ENCODE measurements at places on chromosomes 16 and 17.

DNA sequence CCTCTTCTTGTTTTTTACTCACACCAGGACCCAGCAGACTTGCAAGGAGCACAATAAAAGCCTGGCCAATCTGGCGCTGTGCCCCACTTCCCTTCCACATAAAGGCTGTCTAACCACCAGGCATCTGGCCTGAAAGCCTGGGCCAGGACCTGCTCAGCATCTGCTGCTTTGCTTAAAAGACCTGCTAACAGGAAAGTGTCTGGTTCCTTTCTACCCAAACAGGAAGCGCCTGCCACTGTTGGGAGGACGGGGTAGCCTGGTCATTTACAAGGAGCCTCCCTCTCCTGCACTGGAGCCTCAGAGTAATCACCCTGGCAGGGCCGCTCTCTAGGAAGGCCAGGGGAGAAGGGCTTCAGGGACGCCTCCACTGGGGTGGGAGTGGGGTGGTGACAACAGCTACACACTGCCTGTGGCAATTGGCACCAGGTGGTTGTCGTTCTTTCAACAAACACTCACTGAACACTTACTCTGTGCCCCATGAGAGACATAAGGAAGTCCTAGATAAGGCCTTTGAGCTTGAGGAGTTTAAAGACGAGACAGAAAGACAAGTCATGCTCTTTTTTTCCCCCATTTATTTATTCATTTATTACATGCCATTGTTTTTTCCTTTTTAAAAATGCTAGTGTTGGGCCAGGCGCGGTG lies 6.3 kb upstream of the MMP28 start:
- DNase-seq, result peak; percentile 98

DNA sequence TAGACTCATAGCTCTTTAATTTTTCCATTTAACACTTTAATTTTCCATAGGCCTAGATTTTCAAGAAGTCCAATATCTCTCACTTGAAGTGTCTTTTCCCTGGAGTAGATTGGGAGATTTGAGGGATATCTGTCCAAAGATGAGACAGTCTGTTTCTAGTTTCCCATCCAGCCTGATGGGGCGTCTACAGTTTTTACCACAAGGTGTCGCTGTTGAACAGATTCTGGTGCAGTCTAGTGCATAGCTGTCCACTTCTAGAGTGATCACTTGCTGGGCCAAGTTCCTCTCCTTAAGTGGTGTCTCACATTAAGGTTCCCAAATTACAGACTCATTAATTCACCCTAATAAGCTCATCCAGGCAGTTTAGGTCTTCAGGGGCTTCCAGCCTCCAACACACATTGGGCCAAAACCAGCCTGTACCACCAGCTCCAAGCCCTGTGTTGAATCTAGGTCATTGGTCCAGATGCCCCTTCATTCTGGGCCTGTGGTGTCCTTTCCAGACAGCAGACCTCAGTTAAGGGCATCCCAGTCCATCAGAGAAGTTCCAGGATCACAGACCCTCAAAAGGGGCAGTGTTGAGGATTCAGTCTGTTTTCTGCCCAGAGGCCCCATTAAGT lies 9.4 kb downstream of the SNX20 start:
- DNase-seq, result no peak

DNA sequence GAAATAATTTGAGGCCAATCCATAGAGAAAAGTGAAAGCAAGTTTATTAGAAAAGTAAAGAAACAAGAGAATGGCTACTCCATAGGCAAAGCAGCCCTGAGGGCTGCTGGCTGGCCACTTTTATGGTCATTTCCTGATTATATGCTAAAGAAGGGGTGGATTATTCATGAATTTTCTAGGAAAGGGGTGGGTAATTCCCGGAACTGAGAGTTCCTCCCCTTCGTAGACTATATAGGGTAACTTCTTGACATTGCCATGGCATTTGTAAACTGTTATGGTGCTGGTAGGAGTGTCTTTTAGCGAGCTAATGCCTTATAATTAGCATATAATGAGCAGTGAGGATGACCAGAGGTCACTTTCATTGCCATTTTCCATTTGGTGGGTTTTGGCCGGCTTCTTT lies 4.4 kb downstream of the DHRS7B start:
- DNase-seq, result no peak

DNA sequence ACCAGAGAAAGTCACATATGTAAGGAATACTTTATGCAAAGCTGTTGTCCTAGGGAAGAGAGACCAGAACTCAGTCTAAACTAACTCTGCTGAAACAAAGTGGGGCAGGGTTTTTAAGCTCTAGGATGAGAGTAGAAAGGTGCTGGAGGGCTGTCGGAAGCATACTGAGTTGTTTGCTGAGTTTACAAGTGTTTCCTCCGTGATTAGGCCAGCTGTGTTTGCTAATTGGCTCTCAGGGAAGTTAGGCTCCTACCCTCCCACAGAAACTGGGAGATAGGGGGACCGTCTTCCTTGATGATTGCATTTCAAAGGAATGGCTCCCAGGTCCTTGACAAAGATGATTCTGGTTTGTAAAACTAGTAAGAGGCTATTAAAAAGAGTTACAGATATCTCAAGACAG lies 24.4 kb upstream of the CRYM start:
- DNase-seq, result no peak

GRCh38 chr16:10806698-10807097 lies 11.9 kb downstream of the TVP23A start:
- DNase-seq, result no peak

- DNase-seq, result peak; percentile 91
Measured at GRCh38 chr16:69017036-69017783, 88.2 kb upstream of the HAS3 start.

- no peak for DNase-seq
Measured at GRCh38 chr17:39246274-39246673, 20.5 kb upstream of the STAC2 start.

DNA sequence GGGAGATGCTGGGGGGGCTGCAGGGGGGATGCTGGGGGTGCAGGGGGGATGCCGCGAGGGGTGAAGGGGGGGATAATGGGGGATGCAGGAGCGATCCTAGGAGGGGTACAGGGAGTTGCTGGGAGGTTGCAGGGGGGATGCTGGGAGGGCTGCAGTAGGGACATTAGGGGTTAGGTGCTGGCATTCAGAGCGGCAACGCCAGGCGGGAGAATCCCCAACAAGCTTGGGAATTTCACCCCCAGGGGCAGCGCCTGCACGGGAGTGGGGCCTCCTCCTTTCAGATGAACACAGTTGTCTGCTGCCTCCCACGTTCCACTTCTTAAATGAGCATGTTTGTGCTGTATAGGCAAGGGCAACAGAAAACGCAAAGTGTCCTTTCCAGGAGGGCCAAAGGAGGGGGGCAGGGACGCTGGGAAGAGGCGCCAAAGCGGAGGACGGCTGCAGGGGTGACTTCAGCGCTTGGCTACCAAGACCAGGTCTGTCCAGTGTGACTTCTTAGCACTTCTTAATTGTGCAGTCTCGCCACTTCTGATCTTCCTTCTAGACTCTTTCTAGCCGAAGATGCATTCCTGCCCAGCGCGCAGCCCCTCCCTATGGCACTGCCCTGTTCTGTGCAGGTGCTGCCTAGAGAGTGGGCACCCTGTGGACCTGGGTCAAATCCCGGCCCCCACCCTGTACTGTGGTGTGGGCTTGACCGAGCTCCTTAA lies 2.0 kb upstream of the SLC6A4 start:
- no peak for DNase-seq

- DNase-seq, result no peak
Measured at GRCh38 chr17:48478224-48479013, 48.4 kb upstream of the SKAP1 start.

DNA sequence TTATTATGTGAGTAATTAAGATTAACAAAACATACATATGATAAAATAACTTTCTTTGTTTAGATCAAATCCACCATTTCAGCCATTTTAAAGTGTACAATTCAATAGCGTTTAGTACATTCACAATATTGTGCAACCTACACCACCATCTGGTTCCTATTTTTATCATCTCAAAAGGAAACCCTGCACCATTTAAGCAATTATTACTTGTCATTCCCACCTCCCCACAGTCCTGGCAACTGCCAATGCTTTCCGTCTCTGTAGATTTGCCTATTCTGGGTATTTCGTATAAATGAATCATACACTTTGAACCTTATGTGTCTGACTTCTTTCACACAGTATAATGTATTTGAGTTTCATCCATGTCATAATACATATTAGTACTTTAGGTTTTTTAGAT lies 162.5 kb upstream of the CNTNAP4 start:
- DNase-seq, result no peak

GRCh38 chr17:59172436-59173004 lies 17.0 kb downstream of the PRR11 start:
- DNase-seq, result no peak

GRCh38 chr16:23254338-23254737 lies 47.8 kb upstream of the SCNN1B start:
- no peak for DNase-seq

DNA sequence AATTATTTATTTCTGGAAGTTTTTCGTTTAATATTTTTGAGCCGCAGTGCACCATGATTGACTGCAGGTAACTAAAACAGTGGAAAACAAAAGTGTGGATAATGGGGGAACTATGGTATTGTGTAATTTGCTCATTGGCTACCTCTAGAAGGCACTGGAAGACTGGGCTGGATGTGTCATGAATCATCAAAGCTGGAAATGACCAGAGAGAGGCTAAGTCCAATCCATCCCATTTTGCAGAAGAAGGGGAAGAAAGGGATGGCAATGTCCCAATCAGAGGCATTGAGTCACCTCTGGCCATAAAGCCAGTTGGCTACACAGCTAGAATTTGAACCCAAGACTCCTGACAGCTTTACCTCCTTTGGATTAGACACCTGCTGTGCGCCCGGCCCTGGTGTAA lies 29.3 kb downstream of the GLP2R start:
- DNase-seq, result no peak

DNA sequence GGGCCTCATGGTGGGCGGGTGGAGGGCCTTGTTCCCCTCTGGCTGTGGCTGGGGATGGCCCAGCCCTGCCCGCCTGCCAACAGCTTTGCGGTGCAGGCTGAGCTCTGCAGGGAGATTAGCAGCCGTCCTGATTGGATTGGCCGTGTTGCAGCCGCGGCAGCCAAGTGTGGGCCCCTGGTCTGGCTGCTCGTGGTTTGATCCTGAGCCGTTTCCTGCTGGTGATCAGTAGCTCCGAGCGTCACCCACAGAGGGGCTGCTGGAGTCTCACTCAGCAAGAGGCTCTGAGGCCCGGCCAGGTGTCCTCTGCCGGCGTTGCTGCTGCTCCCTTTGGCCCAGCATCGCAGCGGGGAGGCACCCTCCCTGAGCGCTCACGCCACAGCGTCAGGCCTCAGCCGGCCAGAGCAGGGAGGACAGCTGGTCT lies 32.5 kb downstream of the BAIAP2 start:
- no peak for DNase-seq

DNA sequence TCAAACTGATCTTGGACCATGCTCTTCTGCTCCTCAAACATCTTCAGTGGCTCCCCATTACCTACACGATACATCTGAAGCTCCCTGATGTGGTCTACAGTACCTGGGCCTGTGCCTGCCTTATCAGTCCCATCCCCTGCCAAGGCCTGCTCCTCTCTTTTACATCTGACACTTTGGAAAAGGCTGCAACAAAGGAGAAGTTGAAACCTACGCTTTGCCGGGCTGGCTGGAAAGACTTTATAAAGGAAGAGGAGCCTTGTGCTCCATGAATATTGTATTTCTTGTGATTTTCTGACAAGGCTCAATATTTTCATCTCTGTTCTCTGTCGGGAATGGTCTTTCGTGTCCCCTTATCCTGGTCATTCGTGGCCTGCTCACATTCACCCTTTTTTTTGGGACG lies 132.5 kb downstream of the XYLT1 start:
- no peak for DNase-seq

- DNase-seq, result no peak
Measured at GRCh38 chr16:78892951-78893733, 707.4 kb downstream of the MAF start.

- DNase-seq, result no peak
Measured at GRCh38 chr17:39166437-39167335, 725 bp upstream of the ARL5C start.

DNA sequence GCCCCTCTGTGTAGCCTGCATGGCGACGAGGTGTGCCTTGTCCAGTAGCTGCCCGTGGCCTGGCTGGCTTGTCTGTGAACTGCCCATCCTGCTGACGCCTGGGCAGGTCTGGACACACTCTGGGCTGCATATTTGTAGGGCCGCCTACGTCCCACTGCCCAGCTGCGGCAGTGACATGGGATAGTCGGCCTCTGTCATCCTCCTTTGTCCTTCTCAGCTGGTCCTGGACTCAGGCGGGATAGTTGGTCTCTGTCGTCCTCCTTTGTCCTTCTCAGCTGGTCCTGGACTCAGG lies 14.5 kb downstream of the CARD14 start:
- no peak for DNase-seq
